ENCODE measurements at places on chromosomes 7 and 10.
A peak's percentile ranks its signal among the peaks of the same experiment; 100 is the strongest.

- no peak for DNase-seq
These were observed 271.3 kb upstream of the CNTNAP2 start for GRCh38 chr7:145845345-145845744.

GRCh38 chr7:4132221-4132620, 549.9 kb upstream of the FOXK1 start:
- no peak for DNase-seq

GRCh38 chr7:768881-769504, 41.9 kb upstream of the PRKAR1B start:
- DNase-seq, result peak; percentile 38

GRCh38 chr10:117413928-117414618, 38.8 kb upstream of the PDZD8 start:
- DNase-seq, result no peak

GRCh38 chr10:36602374-36602773, 523.0 kb upstream of the ANKRD30A start:
- peak; percentile 80 for DNase-seq

DNA sequence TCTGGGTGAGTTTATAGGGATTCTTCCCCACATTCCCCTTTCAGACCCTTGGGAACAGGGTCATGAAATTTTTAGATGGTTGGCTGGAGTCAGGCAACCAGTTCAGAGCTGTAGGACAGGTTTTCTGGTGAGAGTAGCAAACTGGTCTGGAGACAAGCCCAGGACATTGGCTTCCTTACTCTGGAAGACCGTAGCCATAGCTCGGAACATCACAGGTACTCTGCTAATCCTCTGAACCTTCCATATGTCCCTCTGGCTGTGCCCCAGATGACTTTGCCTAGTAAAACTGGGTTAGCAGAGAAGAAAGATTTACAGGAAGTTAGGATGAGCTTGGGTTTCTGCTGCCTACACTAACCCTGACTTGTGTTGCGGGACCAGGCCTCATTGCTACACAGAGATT, 104.5 kb upstream of the MKLN1 start:
- DNase-seq, result no peak

GRCh38 chr10:571688-572451, 117.6 kb downstream of the DIP2C start:
- DNase-seq, result no peak

GRCh38 chr10:97574374-97575126, 2.0 kb downstream of the ANKRD2 start:
- DNase-seq, result peak; percentile 58

GRCh38 chr7:90761584-90761983, 165.5 kb downstream of the CDK14 start:
- no peak for DNase-seq

DNA sequence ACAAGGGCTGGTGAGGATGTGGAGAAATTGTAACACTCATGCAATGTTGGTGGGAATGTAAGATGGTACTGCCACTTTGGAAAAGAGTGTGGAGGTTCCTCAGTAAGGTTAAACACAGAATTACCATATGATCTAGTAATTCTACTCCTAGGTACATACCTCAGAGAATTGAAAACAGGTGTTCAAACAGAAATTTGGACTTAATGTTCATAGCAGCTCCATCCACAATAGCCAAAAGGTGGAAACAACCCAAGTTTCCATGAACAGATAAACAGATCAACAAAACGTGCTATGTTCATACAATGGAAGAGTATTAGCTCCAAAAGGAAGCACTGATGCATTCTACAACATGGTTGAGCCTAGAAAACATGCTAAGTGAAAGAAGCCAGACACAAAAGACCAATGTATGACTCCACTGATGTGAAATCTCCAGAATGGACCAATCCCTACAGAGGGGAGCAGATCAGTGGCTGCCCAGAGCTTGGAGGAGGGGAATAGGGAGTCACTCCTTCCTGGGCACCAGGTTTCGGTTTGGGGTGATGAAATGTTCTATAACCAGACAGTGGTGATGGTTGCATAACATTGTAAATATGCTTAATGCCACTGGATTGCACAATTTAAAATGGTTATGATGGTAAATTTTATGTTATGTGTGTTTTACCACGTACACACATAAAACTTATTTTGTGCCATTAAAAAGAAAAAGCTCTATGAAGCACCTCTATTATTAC, 5.7 kb upstream of the WDR86 start:
- no peak for DNase-seq

- peak; percentile 73 for DNase-seq
These were observed 529 bp downstream of the TASOR2 start for GRCh38 chr10:5684971-5685763.

DNA sequence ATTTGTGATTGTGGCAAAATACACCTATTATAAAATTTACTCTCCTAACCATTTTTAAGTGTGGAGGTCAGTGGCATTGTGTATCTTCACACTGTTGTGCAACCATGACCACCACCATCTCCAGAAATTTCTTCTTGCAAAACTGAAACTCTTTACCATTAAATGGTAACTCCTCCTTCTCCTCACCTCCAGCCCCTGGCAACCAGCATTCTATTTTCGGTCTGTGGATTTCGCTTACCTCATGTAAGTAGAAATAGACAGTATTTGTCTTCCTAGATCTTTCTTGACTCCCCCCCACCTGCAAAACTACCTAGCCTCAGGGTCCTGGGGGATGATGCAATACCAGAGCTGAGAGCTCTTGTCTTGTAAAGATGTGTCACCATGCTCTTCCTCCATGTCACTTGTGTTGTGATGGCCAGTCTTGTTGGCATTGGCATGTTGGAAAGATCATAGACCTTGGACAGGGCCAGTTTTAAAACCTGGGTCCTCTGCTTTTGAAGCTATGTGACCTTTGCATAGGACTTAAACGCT, 71.1 kb upstream of the EMX2 start:
- DNase-seq, result no peak

GRCh38 chr10:131905603-131906268, 4.9 kb downstream of the PPP2R2D start:
- no peak for DNase-seq

DNA sequence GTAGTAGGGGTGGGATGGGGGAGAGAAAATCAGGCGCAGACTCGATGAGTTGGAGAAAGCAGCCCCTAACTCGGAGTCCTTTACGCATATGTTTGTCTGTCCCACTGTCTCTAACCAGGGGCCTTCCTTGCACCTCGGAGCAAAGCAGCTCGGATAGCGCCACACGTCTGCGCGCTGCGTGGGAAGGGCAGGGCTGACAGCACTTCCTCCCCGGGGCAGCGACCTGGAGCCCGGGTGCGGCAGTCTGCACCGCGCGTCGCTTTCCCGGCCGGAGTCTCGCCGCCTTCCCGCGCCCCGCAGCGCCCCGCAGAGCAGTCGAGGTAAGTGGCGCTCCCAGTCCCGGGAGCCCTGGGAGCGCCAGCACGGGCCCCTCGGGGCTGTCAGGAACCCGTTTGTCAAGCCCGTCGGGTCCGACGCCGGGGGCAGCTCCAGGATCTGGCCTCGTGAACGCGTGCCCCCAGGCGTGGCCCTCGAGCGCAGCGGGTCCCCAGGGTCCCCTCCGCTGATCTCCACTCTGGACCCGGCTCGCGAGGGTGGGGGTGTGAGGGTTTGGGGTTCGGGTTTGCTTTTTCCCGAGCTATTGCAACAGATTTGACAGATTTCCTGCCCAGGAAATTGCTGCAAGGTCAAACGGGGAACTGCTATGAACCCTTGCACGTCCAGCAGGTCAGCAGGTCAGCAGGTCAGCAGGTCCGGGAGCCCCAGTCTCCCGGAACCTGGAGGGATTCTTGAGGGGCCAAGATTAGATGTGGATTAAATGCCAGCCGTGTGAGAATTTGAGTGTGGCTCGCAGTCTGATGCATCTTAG, 597 bp downstream of the APBB1IP start:
- no peak for DNase-seq

DNA sequence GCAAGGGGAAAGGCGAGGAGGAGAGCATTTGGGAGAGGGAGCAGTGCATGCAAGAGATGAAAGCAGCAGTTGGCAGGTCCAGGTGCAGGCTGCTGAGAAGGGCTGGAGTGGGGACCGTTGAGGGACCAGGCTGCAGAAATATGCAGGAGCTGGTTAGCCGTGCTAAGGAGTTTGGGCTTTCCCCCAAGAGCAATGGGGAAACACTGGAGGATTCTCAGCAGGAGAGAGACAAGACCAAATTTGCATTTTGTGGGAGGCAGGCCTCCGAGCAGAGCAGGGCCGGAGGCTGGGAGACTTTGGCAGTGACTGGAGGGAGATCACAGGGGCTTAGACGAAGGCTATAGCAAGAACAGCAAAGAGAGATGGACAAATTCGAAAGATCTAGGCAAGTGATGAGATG, 11.8 kb downstream of the BTBD16 start:
- no peak for DNase-seq

DNA sequence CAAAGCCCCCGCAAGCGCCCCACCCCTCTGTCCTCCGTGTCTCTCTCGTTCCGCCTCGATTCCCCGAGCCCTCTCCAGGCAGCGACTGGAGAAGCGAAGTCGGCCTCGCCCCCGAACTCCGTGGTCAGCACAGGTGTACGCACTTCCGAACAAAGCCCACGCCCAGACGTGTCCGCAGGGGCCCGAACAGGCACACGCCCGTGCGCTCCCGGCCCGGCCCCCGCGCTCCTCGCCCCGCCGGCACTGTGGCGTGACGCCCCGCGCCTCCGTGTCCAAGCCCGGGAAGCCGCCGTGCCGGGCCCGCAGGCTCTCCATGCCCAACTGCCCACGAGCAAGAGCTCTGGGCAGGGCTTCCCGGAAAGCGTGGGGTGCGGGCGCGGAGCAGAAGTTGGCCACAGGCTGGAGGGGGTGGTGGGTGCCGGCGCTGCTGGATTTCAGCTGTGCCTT, 662 bp downstream of the NRCAM start:
- no peak for DNase-seq

GRCh38 chr10:64142395-64142794, 621.2 kb downstream of the REEP3 start:
- no peak for DNase-seq

DNA sequence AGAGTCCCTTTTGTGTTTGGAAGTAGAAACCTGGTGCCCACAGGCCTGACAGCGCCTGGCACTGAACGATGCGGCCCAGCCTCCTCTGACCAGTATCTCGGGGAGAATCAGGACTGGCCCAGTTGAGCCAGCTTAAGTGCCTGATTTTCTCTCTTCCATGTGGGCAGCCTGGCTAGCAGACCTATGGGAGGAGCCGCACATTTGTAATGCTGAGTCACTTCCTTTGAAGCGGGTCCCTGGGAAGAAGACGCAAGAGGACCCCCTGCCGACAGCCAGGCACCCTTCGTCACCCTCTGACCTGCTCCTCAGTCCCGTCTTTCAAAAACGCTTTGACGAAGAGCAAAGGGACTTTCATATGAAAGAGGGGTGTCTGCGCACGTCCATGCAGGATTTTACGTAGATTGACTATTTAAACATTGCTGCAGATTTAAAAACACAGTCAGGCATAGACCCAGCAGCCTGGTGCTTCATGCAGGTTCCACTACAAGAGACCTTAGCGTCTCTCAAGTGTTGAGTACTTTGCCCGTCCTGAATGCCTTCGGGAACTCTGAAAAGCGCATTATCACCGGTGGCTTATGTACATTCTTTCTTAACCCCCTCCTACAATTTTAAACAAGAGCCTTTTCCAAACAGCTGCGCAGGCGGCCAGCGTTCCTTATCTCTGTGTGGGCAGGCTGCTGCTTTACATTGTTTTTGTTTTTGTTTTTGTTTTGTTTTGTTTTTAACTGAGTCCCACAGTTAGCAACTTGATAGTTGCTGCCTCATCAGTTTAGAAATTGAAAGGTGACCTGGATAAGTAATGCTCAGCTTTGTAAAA, 36.5 kb upstream of the AP5Z1 start:
- peak; percentile 95 for DNase-seq

GRCh38 chr10:65030263-65030662, 1509.1 kb downstream of the REEP3 start:
- DNase-seq, result no peak

- DNase-seq, result peak; percentile 93
These were observed 101.9 kb upstream of the PIP4K2A start for GRCh38 chr10:22816298-22816653.

DNA sequence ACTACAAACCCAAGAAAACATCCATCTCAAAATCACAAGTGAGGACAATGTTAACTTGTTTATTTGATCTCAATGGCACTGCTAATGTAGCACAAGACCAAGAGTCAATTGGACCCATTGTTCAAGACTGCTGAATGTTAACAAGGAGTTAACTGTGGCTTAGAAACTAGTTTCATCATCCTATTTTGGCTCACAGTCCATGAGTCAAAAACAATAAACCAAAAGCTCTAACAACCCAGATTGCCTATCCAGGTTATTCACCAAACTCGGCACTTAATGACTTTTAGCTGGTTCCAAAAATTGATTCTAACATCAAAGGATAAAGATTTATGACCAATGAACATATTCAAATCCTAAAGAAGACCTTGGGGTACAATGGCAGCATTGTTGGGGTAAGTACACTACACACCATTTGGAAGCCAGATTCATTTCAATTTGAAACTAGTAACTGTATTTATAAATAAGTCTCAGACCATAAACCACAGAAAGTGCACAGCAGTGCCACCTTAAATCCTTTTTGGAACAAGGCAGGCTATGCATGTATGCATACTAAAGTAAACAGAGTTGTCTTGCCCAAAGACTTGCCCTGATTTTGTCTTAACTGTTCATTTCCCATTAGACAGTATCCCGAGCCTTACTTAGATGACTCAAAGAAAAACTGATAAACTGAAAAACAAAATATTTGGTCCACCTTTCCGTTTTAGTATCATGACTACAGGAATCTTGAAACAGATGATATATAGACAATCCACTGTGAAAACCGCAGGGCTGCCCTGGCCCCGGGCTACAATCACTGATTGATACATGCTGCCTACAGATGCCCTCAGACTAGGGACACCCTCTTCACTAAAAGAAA, 84.5 kb downstream of the SRPK2 start:
- DNase-seq, result peak; percentile 61

DNA sequence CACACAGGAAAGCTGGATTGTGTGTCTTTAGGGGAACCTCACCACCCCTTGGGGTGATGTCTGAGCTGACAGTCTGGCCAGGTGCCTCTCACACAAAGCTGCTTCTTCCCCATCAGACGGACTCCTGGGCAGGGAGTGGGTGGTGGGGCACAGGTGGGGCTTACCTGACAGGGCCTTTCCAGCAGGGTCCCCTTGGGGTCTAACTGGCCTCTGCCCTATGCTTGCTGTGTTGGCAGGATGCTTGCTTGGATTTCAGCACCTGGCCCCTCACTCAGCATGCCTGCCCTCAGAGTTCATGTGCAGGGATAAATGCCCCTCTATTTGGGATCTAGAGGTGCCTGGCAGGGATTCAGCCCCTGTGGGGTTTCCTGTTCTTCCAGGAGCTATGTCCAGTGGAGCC, 496.9 kb upstream of the ZMIZ1 start:
- DNase-seq, result no peak

DNA sequence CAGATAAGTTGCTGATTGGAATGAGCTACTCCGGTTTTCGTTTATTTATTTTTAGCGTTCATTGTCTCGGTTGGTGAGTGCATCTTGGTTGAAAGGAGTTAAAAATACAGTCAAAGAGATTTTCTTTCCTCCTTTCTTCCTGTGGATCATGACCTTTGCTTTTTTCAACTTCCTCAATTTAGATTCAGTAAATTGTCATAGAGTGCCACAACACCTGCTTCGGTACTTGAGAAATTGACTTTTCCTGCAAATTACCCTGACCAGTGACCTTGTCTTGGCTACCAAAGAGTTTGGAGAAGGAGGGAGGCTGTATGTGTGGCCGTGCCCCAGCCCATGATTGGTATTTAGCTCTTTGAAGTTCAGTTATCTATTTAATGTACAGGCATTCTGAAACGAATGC, 128.7 kb downstream of the FAM204A start:
- DNase-seq, result no peak

- DNase-seq, result no peak
These were observed 2.7 kb downstream of the PRSS37 start for GRCh38 chr7:141838581-141838980.

Data from astrocyte of the spinal cord (primary cell).